ENCODE measurements at places on chromosomes 2 and 18.

DNA sequence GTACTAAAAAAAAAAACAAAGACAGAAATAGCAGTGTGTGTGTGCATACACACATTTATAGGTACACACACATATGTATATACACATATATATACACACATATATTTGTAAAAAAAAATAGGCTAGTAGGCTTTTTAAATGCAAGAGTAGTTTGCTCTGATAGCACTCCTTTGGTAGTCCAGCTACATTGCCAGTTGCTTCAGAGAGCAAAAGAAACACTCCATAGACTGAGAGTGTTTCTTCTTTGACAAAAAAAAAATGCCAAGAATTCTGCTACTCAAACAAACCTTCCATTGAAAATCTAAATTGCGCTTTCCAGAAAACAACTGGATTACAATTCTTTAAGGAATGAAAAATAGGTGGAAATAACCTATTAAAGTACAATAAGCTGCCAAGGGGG, 365.9 kb upstream of the GALNT5 start:
- no peak for DNase-seq

DNA sequence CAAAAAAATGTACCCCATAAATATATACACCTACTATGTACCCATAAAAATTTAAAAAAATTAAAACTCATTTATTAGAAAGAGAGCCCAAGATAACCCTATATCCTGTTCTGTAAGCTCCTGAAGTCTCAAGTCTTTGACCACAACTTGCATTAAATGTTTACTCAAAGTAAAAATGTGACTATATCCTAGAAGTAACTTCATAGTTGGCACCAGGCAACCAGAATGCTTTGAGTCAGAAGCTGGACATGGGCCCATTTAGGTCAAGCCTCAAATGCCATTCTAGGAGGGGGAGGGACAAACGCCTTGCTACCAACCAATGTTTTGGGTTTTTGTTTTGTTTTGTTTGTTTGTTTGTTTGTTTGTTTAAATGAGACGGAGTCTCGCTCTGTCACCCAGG, 9.3 kb upstream of the TBC1D8 start:
- DNase-seq: no peak

GRCh38 chr18:63376538-63376937, 9.5 kb upstream of the KDSR start:
- no peak for DNase-seq

DNA sequence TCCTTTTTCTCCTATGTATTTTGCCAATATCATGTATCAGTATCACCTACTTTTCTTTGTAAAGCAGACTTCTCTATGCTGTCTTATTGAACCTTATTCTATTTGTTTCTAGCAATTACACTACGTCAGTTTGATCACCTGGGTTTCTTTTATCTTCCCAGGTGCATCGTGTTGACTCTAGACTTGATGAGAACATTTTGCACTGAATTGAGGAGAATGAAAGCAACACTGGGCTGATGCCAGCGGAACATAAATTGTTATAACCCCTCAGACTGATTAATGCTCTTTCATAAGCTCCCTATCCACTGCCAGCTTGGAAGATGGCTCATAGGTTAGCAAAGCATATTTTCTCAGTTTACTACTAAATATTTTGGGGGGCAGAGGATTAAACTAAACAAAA, 140.6 kb downstream of the EPHA4 start:
- DNase-seq: no peak

GRCh38 chr2:55419233-55419678, 400 bp downstream of the CCDC88A start:
- DNase-seq: peak; percentile 11

- no peak for DNase-seq
Measured at GRCh38 chr18:79484661-79485621, 89.2 kb downstream of the NFATC1 start.
